NCI-H345 (cell line): ENCODE measurements at places on chromosomes 16 and 17.

GRCh38 chr16:19919142-19919541, 34.5 kb upstream of the GPRC5B start:
- no peak for DNase-seq

DNA sequence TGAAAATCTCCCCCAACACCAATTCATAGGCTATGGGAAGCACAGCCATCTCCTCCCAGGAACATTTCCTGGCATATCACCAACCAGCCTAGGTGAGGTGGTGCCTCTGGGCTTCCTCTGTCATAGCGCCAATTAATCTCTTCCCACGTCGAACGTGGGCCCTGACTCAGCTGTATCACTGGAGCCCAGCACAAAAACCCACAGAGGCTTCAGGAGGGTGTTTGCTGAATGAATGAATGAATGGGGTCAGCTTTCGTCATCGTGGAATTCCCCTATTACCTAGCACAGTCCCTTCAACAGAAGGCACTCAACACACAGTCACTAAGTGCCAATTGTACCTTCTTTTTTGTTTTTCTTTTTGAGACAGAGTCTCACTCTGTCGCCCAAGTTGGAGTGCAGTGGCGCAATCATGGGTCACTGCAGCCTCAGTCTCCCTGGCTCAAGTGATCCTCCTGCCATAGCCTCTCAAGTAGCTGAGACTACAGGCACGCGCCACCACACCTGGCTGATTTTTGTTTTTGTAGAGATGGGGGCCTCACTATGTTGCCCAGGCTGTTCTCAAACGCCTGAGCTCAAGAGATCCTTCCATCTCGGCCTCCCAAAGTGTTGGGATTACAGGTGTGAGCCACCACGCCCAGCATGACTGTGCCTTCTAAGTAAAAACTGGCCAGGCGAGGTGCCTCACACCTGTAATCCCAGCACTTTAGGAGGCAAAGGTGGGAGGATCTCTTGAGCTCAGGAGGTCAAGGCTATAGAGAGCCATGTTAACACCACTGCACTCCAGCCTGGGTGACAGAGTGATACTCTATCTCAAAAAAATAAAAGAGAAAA, 4.1 kb downstream of the ZNF688 start:
- no peak for DNase-seq

DNA sequence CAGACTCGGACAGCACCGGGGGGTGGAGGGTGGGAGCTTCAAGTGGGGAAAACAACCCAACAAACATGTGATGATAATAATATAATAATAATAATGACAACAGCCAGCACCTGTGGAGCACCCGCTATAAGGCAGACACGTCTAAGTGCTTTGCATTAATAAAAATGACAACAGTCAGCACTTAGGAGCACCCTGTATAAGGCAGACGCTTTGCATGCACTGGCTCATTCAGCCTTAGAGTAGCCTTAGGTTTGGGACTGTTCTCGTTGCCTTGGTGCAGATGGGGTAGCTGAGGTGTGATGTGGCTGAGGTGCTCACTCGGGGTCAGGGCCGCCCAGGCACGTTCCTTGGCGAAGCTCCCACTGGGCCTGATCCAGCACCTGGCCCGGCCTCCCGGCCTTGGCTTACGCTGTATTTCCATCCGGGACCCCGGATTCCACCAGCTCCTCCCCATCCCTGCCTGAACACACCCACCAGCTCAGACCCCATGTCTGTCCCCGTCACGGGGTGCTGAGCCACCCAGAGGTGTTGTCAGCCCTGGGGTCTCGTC, 144.0 kb upstream of the CIBAR2 start:
- no peak for DNase-seq

DNA sequence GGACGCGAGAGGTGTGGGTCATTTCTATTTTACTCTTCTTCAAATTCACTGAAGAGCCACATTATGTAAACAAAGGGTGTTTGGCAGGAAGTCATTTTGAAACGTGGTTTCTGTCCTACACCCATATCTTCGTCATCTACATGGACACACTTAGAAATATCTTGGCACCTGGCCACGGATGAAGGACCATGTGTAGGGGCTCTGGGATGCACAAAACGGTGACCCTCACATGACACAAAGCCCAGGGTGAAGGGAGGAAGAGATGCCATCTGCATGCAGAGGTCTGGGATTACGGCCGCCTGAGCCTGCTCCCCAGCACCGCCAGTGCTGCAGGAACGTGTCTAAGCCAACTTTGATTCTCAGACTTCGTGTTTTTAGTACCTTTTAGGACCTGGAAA, 130.2 kb upstream of the CHMP6 start:
- peak; percentile 68 for DNase-seq

- no peak for DNase-seq
These were observed 23.4 kb downstream of the NUP85 start for GRCh38 chr17:75228847-75229246.

DNA sequence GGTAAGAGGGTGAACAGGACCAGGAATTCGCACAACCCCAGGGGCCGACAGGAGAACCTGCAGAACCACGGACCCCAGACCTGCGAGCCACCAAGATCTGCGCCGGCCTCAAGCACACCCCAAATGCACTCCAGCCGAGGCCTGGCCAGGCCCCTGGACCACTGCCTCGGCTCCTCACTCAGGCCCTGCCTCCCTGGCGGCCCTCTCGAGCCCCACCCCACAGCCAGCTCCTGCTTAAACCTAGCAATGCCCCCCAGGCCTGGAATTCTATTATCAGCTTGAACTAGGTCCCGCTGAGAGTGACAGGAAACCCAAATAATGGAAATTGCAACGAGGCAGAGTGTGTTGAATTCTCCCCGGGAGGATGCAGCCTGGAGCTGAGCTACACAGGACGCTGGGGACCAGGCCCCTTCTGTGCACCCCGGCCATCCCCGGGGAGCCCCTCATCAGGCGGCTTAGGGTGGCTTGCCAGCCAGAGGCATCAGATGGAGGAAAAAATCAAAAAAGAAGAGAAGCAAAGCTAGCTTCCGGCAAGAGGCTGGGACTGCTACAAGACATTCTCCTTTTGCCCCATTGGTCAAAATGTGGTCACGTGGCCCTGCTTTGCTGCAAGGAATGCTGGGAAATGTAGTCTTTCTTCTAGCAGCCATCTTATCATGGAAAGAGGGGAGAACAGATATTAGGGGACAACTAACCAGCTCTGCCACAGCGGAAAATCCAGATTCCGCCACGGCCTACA, 2.4 kb upstream of the ENPP7 start:
- peak; percentile 91 for DNase-seq

DNA sequence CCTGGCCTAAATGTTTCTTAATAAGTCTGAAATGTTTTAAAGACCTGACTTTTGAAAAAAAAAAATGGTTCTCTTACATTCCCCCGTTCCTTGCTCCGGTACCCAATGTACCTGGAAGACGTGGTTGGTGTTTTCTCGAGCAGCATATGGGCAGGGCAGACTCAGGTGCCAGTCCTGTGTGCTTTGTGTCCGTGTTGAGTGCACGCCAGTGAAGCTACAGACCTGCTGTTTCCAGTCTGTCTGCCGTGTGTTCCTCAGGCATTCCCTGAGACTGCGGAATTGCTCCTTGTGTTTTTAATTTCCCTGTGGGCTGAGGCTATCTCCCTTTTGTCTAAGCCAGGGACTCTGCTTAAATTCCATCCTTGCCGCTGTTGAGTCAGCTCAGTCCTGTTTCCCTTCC, 11.7 kb upstream of the IL17C start:
- DNase-seq: no peak

DNA sequence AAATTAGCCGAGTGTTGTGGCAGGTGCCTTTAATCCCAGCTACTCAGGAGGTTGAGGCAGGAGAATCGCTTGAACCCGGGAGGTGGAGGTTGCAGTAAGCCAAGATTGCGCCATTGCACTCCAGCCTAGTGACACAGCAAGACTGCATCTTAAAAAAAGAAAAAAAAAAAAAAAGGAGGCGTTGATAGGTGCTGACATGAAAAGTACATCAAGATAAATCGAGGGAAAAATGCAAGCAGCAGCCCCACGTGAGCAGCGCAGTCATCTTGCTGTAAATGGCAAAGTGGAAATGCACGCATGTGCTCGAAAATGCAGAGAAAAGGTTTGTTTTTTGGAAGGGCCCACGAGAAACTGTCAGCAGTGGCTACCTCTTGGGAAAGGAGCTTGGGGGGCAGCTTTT, 20.9 kb downstream of the MXRA7 start:
- DNase-seq: no peak

- DNase-seq: no peak
These were observed 70.6 kb downstream of the SREBF1 start for GRCh38 chr17:17766077-17766743.

GRCh38 chr17:73706428-73706827, 62.2 kb upstream of the SDK2 start:
- no peak for DNase-seq

DNA sequence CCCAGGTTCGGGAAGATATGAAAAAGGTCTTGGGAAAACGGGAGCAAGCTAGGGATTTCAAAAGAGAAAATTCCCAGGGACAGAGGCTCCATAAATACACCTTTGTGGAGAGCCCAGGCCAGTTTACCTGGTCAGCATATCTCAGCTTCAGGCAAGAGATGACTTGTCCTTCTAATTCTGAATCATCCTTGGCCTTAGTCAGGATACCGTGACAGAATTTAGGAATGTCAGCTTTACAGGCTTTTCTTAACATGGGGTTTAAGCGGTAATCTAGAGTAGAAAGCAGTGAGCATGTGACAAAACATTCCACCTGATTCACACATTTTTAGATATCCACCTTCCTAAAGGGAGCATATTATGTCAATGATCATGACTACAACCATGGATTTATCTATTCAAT, 41.1 kb upstream of the CLEC18B start:
- DNase-seq: no peak

GRCh38 chr16:25656639-25657038, 35.1 kb upstream of the HS3ST4 start:
- no peak for DNase-seq

GRCh38 chr17:63631626-63632025, 9.4 kb downstream of the MAP3K3 start:
- DNase-seq: no peak

GRCh38 chr16:1089822-1090619, 6.0 kb downstream of the C1QTNF8 start:
- no peak for DNase-seq

DNA sequence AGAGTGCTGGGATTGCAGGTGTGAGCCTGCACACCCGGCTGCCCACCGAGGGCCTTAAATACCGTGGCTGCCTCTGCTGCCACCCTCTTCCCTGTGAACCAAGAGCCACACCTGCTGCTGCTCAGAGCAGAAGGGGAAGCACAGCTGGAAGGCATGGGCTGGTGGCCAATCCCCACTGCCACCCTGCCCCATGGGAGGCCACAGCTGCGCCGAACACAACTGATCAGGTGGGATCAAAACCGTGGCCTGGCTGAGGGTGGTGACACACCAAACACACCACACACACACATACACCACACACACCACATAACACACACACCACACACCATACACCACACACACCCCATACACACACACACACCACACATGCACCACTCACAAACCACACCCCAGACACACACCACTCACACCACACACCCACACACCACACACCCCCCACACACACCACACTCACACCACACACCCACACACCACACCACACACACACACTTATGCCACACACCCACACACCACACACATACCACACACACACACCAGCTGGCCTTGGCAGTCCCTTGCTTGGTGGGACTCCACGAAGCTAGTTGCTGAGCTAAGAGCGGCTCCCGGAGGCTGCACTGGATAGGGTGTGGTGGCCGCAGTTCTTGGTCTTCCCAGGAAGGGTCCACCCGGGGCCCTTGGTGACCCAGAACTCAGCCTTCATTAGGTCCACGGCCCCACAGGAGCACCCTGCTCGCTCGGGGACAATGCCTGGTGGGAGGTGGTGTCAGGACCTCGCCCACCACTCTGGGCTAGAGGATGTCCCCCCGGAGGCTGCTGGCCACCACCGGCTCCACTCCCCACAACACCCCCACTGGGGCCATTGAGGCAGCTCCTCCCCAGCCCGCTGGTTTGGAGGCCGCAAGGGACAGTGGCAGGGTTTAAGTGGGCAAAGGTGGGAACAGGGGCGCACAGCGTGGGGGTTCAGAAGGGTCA, 14.9 kb downstream of the CEP131 start:
- peak; percentile 77 for DNase-seq

DNA sequence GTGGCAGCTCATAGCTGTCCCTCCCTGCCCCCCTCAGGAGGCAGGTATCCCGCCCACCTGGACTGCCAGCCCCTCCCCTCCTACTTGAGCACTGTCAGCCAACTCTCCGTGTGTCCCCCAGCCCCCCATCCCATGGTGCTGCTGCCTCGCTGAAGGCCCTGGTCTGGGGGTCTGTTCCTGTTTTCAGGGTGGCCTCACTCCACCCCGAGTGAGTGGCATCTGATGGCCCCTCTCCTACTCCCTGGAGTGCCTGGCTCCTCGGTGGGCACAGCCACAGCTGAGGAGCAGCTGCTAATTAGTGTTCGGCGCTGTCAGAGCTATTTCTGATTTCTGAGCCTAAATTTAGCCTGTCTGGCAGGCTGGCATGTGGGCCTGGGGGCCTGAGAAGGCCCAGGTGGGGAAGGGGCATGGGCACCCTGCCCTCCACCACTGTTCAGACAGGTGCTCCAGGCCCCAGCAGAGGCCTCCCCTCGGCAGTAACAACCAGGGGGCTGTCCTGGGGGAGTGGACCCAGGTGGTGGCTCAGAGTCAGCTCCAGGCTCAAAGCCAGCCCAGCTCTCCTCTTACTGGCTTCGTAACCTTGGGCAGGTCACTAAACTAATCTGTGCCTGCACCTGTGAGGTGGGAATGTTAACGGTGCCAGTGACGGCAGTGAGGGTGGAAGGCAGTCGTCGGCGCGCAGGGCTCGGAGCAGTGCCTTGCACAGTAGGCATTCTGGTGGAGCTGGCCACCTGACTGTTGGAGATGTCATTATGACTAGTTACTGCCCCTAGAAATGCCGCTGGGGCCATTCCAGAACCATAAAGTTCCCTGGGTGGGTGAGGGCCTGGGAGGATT, 6.5 kb downstream of the FMNL1 start:
- DNase-seq: no peak

- no peak for DNase-seq
These were observed 9.9 kb downstream of the CMTM2 start for GRCh38 chr16:66588981-66589713.

- DNase-seq: no peak
These were observed 37.0 kb upstream of the SNN start for GRCh38 chr16:11631214-11631613.

- peak; percentile 83 for DNase-seq
These were observed 191.0 kb upstream of the RPL38 start for GRCh38 chr17:74012465-74012864.

GRCh38 chr17:68657576-68657975, 56.4 kb upstream of the FAM20A start:
- DNase-seq: no peak
